ENCODE measurements at places on chromosomes 4 and X. TPM values are rescaled to one million over a fixed set of nuclear protein-coding genes. Genes with fewer than 3 reads are reported as not detected.

DNA sequence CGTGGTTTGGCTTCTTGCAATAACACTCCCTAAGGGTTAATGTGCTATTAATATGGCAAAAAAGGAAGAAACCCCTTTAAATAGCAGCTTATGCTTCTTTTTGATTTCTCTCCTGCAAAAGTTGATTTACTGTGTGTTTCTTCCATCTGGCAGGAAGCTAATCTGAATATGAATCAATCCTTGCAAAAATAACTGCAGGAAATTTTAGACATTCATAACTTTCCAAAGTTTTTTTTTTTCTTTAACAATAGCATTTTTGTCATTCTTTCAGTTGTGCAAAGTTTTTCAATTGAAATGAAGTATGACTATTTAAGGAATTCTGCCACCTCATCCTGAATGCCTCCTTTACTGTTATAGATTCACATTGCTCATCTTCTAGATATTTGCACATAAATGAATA, 115.6 kb downstream of the SPANXA1 start:
- no peak for DNase-seq

DNA sequence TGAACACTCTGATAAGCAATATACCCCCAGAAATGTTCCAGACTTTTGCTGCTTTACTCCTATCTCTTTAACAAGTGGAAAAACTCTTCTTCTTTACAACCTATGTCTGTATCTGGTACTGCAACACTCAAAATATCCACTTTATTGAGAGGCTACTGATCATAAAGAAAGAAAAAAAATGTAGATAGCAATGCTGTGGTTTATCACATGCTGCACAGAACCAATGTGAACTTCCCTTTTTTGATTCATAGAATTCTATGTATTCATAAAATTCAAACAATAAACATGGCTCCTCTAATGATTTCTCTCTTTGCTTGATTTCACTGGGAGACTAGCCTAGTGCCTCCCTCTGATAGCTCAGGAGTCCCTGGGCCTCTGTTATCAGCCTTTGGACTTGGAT, 223.5 kb downstream of the ZNF674 start:
- DNase-seq, result no peak

DNA sequence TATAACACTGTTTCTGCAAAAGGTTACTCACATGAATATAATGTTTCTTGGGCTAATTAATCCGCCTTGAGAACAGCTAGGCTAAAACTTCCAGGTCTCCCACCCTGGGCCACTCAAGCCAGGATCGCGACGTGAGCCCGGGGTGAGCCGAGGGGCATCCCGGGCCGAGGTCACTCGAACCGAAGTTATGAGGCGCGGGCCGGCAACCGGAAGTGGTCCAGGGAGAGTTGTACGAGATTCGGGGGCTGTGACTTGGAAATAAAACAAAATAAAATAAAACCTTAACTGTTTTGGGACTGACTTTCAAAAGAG, 317 bp downstream of the CMC4 start:
- no peak for DNase-seq

DNA sequence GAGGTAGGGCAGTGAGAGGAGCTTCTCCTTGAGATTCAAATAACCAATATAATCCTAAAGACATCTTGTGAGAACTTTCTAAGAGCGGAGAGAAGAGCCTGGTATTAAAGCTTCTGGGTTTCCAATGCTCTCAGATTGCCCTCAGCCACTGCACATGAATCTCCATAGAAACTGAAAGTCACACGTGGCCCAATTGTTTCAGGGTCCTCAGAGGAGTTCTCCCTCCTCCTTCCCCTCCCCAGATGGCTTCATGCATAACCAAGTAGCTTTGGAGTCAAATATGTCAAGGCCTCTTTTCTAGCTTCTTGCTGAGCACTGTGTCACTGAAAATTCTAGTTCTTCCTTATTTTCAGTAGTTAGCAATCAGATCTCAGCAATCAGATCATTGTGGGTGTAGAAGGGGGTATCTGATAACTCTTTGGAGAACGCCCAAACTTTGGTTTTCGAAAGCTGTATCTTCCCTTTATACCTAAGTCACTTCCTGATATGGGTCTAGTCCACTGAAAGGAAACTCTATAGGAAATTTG, 2.2 kb downstream of the BTK start:
- no peak for DNase-seq

Gene LUZP4
- total RNA-seq, result not detected

Gene MAGEC2
- total RNA-seq, result not detected

Gene ZIC3
- not detected for total RNA-seq

Gene PNMA6F
- total RNA-seq, result not detected
